ENCODE measurements at places on chromosomes 11 and 22. TPM values are rescaled to one million over a fixed set of nuclear protein-coding genes. Genes with fewer than 3 reads are reported as not detected.

The MS4A4A gene
- total RNA-seq, result not detected

The RIMBP3B gene
- under 0.01 TPM for total RNA-seq

The MPZL3 gene
- total RNA-seq, result 0.26 TPM

The MUC5AC gene
- total RNA-seq, result not detected

The CRYBA4 gene
- not detected for total RNA-seq

The MAJIN gene
- not detected for total RNA-seq

The OR8A1 gene
- total RNA-seq, result not detected

The OR8G1 gene
- not detected for total RNA-seq

Measured in bronchial smooth muscle cell (primary cell).